IMR-90 (cell line): ENCODE measurements at places on chromosomes 2 and 18. TPM values are rescaled to one million over a fixed set of nuclear protein-coding genes. Genes with fewer than 3 reads are reported as not detected.

The CNNM4 gene
- 4.1 and 4.6 TPM in 2 replicates for polyA plus RNA-seq

GRCh38 chr18:79871481-79872091 lies 73.8 kb downstream of the KCNG2 start:
- H3K36me3 ChIP-seq, result no peaks in the 10 kb centered on the region
- H3K4me3 ChIP-seq, result no peak overlapping the region
- H3K4me1 ChIP-seq, result no peaks in the 10 kb centered on the region

- H3K36me3 ChIP-seq, result no peaks in the 10 kb centered on the region
- DNase-seq, result no peak
- no peaks in the 10 kb centered on the region for H3K27me3 ChIP-seq
- H3K4me1 ChIP-seq, result no peaks in the 10 kb centered on the region
- H3K27ac ChIP-seq, result no peak overlapping the region
Observed at GRCh38 chr18:70663141-70663540, 374.3 kb downstream of the SOCS6 start.

GRCh38 chr2:8090748-8091700 lies 590.8 kb upstream of the ID2 start:
- H3K27me3 ChIP-seq, result no peaks in the 10 kb centered on the region
- H3K27ac ChIP-seq, result no peak overlapping the region
- H3K36me3 ChIP-seq, result no peaks in the 10 kb centered on the region

DNA sequence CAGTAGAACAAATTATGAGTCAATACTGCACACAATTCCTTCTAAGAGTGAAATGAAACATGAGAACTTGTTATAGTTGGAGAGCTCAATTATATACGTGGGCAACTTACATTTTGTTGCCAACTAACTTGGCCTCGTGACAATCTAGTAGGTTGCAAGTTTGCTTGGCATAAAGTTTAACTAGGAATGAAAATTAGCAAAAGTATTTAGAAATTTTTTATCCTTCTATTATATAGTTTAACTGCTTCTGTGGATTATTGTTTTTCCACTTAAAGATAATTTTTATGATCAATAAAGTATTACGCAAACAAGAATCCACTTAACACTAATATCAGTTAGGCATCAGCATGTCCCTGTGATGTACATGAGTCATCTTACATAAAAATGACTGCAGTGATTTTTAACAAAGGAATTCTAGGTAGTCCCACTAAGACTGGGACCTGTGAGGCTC lies 41.1 kb downstream of the FAM124B start:
- no peaks in the 10 kb centered on the region for H3K4me1 ChIP-seq
- no peak overlapping the region for H3K27ac ChIP-seq
- peaks cover 7% of the 10 kb centered on the region; the same call in 1 of the 2 replicates for H3K27me3 ChIP-seq

DNA sequence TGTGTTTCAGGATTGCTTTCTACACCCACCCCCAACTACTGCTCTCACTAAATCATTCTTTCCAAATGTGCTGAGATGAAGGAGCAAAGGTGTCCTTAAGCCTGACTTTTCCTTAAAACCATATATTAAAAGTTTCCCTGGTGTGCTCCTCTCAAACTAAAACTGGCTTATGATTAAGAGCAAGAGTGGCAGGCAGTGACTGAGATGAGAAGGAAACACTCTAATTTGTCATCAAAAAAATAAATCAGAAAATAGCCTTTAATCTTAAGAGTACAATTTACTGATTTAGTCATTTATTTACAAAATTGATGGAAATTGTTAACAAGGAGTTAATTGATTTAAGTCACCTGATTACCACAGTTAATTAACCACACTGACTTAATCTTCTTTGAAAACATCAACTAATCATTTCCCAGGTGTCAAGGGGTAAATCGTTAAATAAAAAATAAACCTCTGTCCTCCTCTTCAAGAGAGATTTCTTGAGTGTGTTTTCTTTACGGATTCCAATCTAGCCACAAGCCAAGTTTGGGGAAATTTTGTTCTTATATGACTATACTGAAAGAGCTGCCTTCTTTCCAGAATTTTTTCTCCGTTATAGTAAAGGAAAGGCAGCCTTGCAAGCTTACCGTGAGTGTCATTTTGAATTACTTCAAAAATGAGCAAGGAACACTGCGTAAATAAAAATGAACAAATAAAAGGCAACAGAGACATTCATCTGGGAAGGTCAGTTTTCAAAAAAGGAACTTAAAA lies 17.4 kb downstream of the LRP2 start:
- DNase-seq, result no peak
- no peaks in the 10 kb centered on the region for H3K36me3 ChIP-seq
- no peaks in the 10 kb centered on the region for H3K27me3 ChIP-seq
- H3K4me3 ChIP-seq, result no peak overlapping the region
- H3K4me1 ChIP-seq, result no peaks in the 10 kb centered on the region

DNA sequence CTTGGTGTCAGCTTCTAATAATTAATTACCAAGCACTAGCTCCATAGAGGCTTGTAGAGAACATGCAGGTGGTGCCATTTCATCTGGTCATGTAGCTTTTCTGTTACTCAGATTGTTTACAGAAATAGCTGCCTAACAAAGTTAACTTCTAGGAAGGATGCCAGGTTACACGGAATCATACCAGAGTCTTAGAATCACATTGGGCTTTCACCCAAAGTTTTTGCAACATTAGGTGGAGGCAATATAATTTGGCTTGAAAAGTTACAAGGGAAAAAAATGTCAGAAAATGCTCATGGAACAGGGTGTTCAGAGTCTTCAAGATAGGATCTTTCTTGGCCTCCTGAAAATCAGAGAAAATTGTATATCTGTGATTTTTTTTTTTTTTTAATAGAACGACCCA lies 135.6 kb downstream of the ARHGAP15 start:
- no peak overlapping the region for H3K27ac ChIP-seq
- H3K4me3 ChIP-seq, result no peak overlapping the region
- peak; percentile 92 for DNase-seq
- H3K27me3 ChIP-seq, result no peaks in the 10 kb centered on the region
- H3K4me1 ChIP-seq, result 0 out of 2 replicates have a peak, but pooled peaks cover 2% of the 10 kb centered on the region
- no peaks in the 10 kb centered on the region for H3K36me3 ChIP-seq

DNA sequence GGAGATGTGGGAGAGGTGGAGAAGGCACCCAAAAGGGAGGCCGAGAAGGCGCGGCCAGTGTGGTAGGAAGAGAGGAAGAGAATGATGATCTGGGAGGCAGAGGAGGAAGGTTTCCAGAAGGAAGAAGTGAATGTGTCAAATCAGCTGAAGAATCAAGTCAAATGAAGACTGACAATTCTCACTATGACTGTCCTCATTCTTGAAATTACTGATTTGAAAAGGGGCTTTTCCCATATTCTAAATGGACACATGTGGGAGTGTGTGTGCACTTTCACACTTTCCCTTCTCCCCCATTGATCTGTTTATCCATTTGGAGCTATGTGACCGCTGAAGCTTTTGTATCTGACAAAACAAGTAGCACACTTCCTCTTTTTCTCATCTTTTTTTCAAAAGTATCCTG lies 6.1 kb downstream of the AFF3 start:
- H3K4me3 ChIP-seq, result no peak overlapping the region
- peaks cover 20% of the 10 kb centered on the region for H3K27me3 ChIP-seq
- no peak for DNase-seq
- no peak overlapping the region for H3K27ac ChIP-seq
- H3K4me1 ChIP-seq, result no peaks in the 10 kb centered on the region
- no peaks in the 10 kb centered on the region for H3K36me3 ChIP-seq
